Type B pancreatic cell (in vitro differentiated cells): ENCODE measurements at places on chromosomes 1 and 21.

- no peak for DNase-seq
- H3K4me1 ChIP-seq = no peaks in the 10 kb centered on the region
- H3K27me3 ChIP-seq = no peaks in the 10 kb centered on the region
Observed at GRCh38 chr1:49864581-49864980, 159.2 kb downstream of the AGBL4 start.

GRCh38 chr1:230972855-230973271 is 5.8 kb downstream of the TTC13 start:
- no peaks in the 10 kb centered on the region for H3K36me3 ChIP-seq
- H3K4me1 ChIP-seq = peaks cover 15% of the 10 kb centered on the region
- H3K4me3 ChIP-seq = no peak overlapping the region
- DNase-seq = no peak
- H3K27me3 ChIP-seq = no peaks in the 10 kb centered on the region
- no peak overlapping the region for H3K27ac ChIP-seq

GRCh38 chr1:164504749-164505148 is 54.2 kb upstream of the PBX1 start:
- no peak overlapping the region for H3K4me3 ChIP-seq
- H3K27me3 ChIP-seq = no peaks in the 10 kb centered on the region
- H3K4me1 ChIP-seq = no peaks in the 10 kb centered on the region
- no peaks in the 10 kb centered on the region for H3K36me3 ChIP-seq
- no peak for DNase-seq
- H3K27ac ChIP-seq = no peak overlapping the region

DNA sequence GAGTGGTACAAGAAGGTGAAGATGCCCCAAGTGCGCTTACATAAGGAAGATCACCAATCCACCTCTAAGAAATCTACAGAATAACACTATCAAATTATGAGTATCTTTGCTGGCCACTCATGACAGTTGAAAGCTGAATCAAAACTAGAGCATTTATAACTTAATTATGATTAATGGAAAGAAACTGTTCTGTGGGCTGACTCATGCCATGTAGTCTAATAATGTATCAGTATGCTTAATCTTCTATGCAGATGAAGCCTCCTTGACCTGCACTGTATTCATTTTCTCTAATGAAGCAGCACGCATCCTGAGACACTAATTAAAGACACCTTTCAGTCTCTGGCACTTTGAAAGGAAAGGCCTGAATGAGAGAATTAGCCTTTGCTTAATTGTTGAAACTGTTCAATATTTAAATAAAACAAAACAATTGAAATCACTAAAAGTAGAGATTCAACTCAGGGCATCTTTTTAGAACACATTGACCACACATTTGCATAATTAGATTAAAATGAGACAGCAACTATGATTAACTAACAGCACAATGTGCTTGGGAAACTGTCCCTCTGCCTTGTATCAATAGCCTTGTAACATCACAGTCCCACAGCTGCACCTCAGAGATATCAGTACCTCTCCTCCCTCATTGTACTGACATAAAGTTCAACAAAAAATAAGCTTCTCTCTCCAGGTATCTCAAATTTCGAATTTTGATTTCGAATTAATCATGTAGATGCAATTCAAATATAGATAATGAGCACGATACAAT is 105.6 kb downstream of the NTPCR start:
- no peak overlapping the region for H3K4me3 ChIP-seq
- peaks cover 2% of the 10 kb centered on the region for H3K4me1 ChIP-seq
- H3K27me3 ChIP-seq = no peaks in the 10 kb centered on the region
- H3K27ac ChIP-seq = no peak overlapping the region
- no peak for DNase-seq
- H3K36me3 ChIP-seq = no peaks in the 10 kb centered on the region

- H3K4me3 ChIP-seq = no peak overlapping the region
- no peaks in the 10 kb centered on the region for H3K36me3 ChIP-seq
Observed at GRCh38 chr21:38505654-38506523, 7.6 kb upstream of the ERG start.

DNA sequence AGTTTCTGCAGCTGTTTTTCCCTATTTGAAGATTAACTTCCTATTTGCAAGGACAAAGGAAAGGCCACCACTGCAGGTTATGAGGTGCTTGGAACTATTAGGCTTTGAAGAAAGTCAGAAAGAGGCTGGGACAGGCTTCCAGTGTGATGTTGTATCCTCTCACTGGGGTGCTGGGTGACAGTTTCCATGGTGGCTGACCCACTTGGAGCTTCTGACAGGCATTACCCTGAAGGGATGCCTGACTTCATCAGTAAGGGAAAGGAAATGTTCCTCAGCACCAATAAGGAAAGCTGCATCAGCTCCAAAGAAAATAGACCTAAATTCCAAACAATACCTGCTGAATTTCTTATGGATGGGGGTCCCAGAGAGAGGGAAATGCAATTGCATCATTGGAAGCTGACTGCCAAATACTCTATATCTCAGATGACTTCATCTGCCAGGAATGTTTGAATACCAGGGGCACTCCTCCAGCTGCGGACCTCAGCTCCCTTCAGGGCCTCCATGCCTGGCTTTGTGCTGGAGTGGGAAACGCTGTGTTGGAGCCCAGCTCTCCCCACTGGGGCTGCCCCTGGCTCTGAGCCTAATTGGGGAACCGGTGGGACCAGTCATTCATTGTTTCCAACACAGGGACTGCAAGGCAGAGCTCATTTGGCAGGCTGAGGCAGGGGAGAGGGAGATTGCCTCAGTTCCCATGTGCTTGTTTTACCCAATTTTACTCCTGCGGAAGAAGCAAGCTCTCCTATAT is 76.6 kb downstream of the RGL1 start:
- H3K27ac ChIP-seq = peak overlapping the region; percentile 96
- peak; percentile 75 for DNase-seq
- peak overlapping the region; percentile 71 for H3K4me3 ChIP-seq
- H3K27me3 ChIP-seq = no peaks in the 10 kb centered on the region
- peaks cover 40% of the 10 kb centered on the region for H3K36me3 ChIP-seq

DNA sequence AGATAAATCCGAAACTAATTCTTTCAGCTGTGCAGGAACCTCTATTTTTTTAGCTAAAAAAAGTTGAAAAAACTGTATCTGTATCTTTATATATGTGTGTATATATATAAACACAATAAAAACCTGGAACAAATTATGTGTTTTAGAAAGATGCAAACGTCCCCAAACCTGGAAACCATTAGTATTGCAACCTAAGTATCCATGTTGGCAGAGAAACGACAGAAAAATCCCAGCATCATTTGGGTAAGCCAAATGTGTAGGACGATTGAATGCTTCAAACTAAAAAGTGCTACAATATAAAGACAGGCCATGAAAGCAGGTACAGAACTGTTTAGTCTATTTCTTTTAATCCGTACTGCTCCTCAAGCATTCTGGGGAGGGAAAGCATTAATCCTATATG is 87.9 kb downstream of the AHCTF1 start:
- no peak overlapping the region for H3K27ac ChIP-seq
- no peak for DNase-seq
- H3K4me1 ChIP-seq = no peaks in the 10 kb centered on the region
- peaks cover 36% of the 10 kb centered on the region for H3K36me3 ChIP-seq

- DNase-seq = no peak
- peaks cover 15% of the 10 kb centered on the region for H3K27me3 ChIP-seq
Observed at GRCh38 chr1:44050261-44050660, 19.0 kb upstream of the SLC6A9 start.

DNA sequence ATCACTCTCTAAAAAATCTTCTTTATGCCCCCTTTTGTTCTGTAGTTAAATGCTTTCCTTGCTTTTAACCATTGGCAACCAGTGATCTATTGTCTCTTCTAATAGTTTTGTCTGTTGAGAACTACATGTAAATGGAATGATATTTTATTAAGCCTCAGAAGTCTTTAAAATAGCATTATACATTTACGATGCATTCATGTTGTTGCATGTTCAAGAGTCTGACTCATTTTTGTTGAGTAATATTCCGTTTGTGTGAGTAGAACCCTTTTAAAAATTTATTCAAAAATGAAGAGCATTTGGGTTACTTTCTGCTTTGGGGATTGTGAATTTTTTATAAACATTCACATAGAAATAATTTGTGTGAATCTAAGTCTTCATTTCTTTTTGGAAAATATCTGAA is 1352.9 kb downstream of the NCAM2 start:
- H3K4me1 ChIP-seq = no peaks in the 10 kb centered on the region
- no peak for DNase-seq
- H3K36me3 ChIP-seq = no peaks in the 10 kb centered on the region
- H3K27ac ChIP-seq = no peak overlapping the region
- H3K27me3 ChIP-seq = no peaks in the 10 kb centered on the region
- H3K4me3 ChIP-seq = no peak overlapping the region

DNA sequence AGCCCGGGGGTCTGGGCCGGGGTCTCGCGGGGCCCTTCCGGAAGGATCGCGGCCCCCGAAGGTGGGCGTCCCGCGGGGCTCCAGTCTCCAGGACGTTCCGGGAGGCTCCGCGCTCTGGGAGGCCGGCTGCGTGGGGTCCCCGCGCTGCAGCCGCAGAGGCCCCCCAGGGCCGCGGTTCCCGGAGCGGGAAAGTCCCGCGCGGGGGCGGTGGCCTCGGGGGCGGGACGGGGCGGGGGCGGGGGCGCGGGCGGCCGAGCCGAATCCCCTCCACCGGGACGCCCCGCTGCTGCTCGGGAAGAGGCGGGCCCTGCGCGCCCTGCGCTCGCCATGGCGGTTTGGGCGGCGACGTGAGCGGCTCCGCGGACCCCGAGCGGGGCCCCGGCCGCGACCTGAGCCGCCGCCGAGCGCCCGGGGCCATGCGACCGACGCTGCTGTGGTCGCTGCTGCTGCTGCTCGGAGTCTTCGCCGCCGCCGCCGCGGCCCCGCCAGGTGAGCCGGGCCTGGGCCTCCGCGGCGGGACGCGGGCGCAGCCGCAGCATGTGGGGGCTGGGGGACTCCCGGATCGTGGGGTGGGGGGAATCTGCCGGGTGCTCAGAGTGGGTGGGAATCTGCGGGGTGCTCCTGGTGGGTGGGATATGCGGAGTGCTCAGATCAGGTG is at the start of gene IFNGR2:
Gene IFNGR2 (plus strand): TSS at position 286 of the 658 bp plus-strand sequence. CDS start 131 bp downstream, at position 417.
- H3K4me1 ChIP-seq = peaks cover 20% of the 10 kb centered on the region
- peak within 1 kb of the TSS; percentile 89 for H3K27ac ChIP-seq
- H3K4me3 ChIP-seq = peak within 1 kb of the TSS; percentile 99
- peaks cover 8% of the 10 kb centered on the region for H3K36me3 ChIP-seq
- DNase-seq = no peak

DNA sequence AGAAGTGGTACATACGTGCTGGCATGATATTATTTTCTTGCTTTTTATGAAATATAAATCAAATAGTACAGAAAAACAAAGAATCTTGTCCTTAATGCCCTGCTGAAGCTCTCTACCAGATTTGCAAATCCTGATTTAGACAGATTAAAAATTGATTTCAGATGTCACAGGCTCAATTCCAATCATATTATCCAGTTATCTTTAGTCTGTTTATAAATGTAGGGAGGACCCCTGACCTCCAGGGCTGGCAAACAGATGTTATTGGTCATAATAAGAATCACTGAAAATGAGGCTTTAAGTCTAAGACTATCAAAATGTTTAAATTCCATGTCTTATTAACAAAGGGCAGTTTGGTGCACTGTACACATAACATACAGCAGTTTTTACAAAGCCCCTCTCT is 62.1 kb downstream of the TP53BP2 start:
- peaks cover 7% of the 10 kb centered on the region for H3K4me1 ChIP-seq
- peaks cover 34% of the 10 kb centered on the region for H3K36me3 ChIP-seq
- no peak for DNase-seq
- no peaks in the 10 kb centered on the region for H3K27me3 ChIP-seq
